ENCODE measurements at places on chromosomes 4 and X.

- no peak for DNase-seq
These were observed 41.2 kb downstream of the RASL11B start for GRCh38 chr4:52903273-52903672.

- no peak for DNase-seq
These were observed 450.0 kb upstream of the RASGEF1B start for GRCh38 chr4:81921751-81922159.

GRCh38 chr4:3262208-3263052 lies 13.5 kb downstream of the MSANTD1 start:
- no peak for DNase-seq

DNA sequence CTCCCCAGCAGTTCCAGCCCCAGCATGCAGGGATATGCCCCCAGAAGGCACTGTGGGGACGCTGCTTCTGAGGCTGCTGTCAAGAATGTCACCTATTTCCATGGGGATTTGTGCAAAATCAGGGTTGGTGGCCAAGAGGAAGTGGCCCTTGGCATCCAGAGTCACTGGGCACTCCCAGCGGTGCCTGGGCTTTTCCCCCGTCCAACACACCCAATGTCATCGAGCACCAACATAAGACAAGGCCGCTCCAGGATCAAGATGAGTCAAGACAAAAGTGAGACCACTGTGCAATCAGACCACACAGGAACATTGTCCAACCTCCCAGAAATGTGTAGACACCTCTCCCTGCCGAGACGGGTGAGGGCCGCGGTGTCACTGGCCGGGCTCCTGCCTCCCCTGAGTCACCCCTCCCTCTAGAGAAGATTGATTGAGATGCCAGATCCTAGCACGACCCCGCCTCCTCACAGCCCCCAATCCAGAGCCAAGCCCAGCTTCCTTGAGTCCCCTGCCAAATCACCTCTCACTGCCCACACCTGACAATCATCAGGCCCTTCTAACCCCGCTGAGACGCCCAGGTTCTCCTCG lies 194.3 kb downstream of the AFAP1 start:
- DNase-seq = no peak

All from activated naive CD8-positive, alpha-beta T cell treated with anti-CD3 and anti-CD28 coated beads for 36 hours (primary cell).